ENCODE measurements at places on chromosomes 12 and 14.
A peak's percentile ranks its signal among the peaks of the same experiment; 100 is the strongest.

GRCh38 chr12:52646613-52647012 is 5.4 kb downstream of the KRT2 start:
- no peak for DNase-seq

- DNase-seq: no peak
These were observed 81.8 kb downstream of the TSPAN9 start for GRCh38 chr12:3158851-3159465.

GRCh38 chr12:49955899-49956662 is 5.5 kb downstream of the AQP2 start:
- DNase-seq: no peak

DNA sequence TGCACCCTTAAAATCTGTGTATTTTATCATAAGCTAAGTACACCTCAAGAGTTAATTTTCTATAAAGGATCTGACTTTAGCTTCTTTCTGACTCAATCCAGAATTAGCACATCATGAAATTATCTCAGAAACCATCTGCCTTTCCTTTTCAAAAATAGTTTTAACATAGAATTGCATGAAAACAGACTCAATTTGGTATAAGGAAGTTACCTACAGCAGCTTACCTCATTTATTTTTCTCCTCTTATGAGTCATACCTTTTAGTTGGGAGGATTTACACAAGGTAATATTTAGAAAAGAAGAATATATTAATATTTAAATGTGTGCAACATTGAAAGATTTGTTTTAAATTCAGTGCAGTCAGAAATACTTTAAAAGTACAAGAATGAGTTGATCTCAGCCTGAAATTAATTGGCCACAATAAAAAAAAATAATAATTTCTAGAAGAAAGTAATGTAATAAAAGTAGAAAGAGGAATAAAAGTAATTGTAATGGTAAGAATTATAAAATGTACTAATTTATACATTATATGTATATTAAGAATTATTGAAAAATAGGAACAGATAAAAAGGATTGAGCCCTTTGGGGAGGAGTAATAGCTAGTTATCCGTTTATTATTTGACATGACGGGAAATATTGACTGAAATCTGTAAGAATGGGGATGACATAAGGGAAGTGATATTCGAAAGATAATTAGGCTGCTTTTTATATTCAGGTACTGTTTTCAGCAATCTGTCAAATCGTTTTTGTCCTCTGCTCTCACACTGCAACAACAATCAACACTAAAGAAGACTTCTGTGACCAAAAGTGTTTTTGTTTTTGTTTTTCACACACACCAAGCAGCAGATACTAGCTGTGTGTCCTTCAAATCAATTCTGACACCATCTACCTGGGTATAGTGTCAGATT is 20.5 kb downstream of the ADAM21 start:
- no peak for DNase-seq

DNA sequence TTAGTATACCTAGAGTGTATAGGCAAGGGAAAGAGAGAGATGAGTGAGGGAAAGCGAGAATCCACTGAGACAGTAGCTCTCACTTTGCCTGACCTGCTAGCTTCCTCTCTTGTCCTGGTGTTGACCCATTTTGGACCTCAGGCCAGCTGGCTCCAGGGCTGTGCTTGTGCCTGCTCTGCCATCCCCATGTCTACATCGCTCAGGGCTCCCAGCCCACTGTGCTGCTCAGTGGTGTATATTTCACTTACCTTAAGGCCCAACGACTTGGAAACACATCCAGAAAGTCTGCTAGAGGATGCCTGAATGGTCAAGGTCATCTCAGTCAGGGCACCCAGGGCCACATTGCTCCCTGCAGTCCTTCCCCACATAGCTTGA is 964 bp upstream of the SERPINA4 start:
- no peak for DNase-seq

DNA sequence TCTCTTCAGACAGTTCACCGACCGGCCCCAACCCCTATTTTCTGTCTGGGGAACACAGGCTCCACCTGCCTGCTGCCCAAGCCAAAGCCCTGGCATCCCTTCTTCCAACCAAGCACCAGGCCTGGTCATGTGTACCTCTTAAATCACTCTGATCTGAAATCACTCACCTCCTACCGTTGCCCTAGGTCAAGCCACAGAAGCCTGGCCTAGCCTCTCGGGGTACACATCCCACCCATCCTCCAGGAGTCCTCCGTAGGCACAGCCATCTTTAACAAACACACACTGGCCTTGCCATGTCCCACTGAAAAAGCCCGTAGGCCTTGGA is 81.8 kb downstream of the IRF2BPL start:
- no peak for DNase-seq

- DNase-seq: no peak
These were observed 31.0 kb downstream of the SIX1 start for GRCh38 chr14:60618241-60618640.

DNA sequence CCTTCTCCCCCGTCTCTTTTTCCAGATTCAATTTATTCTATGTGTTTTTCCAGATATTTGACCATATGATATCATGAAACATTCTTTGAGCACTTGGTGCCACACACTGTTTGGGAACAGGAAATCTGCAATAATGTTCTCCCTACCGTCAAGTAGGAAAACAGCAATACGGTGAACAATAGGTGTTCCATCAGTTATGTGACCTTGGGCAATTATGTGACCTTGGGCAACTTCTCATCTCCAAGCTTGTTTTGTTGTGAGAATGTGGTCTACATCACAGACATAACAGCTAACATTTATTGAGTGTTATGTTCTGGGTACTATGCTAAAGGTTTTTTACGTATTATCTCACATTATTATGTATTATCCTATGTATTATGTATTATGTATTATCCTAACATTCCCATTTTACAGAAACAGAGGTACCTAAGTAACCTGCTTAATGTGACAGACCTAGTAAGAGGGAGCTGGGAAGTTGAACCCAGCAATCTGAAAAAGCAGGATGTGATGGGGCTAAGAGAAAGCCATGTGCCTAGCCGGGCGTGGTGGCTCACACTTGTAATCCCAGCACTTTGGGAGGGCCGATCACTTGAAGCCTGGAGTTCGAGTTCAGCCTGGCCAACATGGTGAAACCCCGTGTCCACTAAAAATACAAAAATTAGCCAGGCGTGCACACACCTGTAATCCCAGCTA is 1.2 kb upstream of the NEK9 start:
- no peak for DNase-seq

GRCh38 chr12:124509300-124509675 is 58.1 kb downstream of the NCOR2 start:
- DNase-seq: no peak

DNA sequence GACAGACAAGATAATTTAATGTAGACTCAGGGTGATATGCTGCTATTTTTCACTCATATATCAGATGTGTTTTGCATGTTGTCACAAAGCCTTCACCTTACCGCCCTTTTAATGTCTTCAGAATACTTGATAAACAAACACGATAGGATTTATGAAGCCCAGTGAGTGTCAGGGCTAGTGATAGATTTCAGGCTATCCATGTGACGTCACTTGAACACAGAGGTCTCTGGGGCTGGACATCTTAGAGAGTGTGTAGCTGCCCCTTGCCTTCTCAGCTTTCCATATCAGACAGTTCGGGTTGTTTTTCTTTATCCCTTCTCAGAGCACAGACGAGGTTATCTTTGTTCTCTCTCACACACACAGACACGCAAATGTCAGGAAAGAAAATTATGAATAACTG is 105.3 kb upstream of the GSC start:
- no peak for DNase-seq

GRCh38 chr14:85319998-85320630 is 209.8 kb upstream of the FLRT2 start:
- DNase-seq: no peak

GRCh38 chr12:4135919-4136605 is 137.5 kb upstream of the CCND2 start:
- peak; percentile 95 for DNase-seq

DNA sequence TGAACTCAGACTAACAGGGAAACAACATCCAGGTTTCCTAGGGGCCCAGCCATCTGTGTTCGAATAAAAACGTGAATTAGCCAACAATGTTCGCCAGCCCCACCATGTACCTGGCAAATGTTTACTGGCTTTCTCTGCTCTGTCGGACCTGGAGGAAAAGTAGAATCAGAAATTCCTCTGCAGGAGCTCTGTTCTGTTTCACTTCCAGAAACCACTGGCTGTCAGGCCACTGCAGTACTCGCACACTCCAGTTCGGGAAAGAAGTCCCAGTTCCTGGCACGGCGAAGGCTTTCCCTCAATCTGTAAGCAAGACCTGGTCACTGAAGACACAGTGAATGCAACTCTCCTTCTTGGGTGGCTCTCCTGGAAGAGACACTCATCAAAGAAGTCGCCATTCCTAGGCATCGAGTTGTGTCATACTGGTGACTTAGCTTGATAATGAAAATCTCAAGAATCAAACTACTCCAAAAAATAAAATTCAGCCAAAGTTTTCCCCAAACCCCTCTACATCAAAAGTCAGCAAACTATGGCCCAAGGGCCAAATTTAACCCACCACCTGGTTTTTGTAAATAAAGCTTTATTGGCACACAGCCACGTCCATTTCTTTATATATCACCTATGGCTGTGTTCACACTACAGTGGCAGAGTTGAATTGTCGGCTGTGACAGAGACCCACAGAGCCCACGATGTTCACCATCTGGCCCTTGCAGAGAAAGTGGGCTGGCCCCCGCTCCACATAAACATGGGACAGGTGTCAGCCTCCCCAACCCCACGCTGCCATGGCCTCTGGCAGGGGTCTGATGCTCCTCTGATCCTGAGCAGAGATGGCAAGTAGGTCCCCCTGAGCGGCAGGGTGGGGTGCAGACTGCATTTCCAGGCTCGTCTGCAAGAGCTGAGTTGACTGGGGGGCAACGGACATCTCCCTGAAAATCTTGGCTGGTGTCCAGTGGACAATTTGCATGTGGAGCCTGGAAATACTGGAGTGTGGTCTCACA is 189.2 kb upstream of the DIO3 start:
- DNase-seq: no peak

DNA sequence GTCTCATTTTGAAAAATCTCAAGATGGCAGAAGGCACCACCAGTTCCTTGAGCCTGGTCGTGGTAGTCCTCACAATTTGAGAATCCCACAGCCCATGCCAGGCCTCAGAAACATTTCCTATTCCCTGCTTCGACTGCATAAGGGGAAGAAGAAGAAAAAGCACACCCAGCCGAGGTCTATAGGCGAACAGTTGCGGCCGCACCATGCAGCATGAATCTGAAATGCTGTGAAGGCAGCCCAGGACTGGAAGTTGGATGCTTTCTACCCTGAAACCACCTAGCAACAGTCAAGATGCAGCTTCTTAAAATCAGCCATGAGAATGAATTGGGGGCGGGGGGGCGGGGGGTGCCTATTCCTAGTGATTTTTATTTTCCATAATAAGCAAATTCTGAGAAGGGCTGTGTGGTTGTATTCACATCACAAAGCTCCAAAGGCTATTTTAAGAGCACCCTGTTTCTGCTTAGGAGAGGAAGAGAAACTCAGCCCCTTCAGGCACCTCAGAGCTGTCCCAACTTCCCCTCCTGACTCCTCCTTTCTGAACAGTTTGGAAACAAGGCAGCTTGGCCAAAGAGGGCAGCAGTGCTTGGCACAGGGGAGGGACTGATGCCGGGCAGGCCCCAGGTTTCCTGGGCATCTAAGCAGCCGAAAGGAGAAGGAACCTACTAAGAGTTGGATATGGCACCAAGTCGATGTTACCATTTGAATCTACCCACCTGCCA is 172.5 kb upstream of the FOXN3 start:
- no peak for DNase-seq

DNA sequence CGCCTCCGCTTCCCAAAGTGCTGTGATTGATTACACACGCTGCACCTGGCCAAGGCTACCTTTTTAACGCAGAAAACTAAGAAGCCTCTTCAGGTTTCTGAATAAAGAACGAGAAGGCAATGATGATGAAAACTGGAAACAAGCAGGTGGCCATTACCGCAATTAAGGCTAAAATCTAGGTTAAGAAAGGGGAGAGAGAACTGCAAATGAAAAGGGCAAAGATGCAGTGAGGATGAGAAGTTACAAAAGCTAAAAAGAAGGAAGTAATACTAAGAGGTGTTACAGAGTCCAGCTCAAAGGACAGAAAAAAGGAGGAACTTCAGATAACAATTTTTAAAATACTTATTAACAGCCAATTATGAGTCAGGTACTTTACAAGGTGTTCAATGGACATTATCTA is 79.7 kb downstream of the DUSP16 start:
- DNase-seq: no peak

DNA sequence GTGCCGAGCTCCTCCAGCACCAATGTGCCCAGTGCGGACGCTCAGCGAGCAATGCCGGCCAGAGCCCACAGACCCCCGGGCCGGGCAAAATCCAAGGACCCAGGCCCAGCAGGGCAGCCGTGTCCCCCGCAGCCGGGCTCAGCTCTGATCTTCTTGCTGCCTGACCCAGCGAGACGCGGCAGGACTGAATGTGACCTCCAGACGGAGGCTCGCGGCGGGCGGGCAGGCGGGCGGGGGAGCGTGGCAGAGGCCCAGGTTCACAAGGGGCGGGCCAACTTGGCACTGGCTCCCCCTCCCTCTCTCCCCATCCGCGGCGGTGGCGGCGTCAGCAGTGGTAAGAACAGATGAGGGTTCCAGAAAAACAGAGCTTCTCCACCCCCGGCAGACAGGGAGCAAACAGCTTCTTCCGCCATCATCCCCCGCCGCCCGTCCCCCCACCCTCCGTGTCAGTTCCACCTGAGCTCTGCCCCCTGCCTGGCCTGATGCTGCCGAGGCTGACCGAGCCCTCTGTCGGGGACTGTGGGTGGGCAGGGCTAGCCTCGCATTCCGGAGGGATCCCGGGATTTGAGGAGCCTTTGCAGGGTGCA is 94.3 kb downstream of the RFLNA start:
- DNase-seq: peak; percentile 76

DNA sequence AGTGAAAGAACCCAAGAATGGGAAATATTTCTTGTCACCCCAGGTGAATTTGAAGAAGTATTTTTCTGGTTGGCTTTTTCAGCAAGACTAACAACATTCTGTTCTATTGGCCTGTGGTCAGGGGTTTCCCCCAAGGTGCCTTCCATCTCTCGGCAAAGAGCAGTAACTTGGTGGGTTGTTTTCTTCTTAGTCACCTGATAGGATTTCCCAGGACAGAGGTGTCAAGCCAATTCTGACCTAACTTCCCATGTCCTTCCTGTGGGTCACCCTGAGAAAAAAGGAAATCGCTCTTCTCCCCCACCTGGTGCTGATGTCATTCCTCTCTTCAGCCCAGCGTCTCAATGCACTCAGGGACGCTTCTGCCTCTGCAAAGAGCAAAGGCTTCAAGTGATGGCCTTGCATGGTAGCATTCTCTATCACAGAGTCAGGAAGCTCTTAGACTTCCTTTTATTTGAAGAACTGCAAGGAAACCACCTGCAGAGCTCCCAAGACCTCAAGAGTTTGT is 16.1 kb upstream of the IFNG start:
- peak; percentile 87 for DNase-seq

- no peak for DNase-seq
These were observed 1.9 kb downstream of the RNASE7 start for GRCh38 chr14:21043974-21044618.

DNA sequence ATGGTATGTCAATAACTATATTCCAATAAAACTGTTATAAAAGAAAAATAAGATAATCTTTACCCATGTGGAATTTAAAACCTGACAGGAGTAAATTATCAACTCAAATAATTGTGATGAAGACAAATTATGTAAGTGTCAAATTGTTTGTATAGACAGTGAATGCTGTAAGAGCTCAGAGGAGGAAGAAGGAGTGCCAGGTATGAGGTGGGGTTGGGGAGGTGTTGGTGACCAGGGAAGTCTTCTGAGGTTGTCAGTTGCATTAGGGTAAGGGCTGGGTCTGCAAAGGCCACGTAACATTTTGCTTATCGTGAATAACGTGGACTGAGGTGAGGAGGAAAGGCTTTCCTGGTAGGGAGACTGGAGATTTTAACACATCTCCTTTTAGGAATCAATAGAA is 2.5 kb upstream of the MAX start:
- DNase-seq: no peak

- no peak for DNase-seq
These were observed 14.6 kb downstream of the CLMN start for GRCh38 chr14:95305145-95305544.
